ENCODE measurements at places on chromosomes 3 and 15.

DNA sequence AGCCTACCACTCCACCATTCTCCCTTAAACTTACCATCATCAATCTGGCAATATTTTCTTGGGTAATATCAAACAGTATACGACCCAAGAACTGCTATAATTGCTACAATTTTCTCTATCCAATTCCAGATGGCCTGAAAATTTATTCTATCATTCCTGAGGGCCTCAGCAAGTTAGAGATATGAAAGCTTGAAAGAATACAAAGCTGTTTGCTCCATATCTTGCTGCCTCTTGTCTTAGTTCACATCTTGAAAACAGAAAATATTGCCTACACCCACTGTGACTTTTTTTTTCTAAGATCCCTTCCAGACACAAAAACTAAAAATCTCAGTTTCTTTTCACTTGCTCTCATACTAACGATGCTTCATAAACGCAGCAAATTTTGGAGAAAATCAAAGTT is 898.9 kb downstream of the OTOL1 start:
- no peak for DNase-seq

DNA sequence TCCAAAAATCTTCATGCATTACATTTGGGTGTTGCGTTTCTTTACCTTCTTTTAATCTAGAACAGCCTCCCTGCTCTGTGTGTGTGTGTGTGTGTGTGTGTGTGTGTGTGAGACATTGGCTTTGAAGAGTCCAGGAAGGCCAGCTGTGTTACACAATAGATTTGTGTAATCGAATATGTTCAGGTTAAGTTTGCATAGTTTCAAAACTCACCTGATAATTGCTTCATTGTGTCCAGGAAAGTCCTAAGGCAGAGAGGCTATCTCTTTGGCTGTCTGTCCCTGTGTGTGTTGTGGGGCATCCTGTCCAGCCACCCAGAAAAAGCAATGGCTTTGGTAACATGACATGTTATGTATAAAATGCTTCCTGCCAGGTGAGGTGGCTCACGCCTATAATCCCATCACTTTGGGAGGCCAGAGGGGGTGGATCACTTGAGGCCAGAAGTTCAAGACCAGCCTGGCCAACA is 37.5 kb downstream of the ZNF710 start:
- DNase-seq = no peak

GRCh38 chr15:75112278-75112847 is 89.0 kb downstream of the PPCDC start:
- DNase-seq = no peak

GRCh38 chr15:76566276-76566675 is 229.7 kb downstream of the ISL2 start:
- DNase-seq = no peak

DNA sequence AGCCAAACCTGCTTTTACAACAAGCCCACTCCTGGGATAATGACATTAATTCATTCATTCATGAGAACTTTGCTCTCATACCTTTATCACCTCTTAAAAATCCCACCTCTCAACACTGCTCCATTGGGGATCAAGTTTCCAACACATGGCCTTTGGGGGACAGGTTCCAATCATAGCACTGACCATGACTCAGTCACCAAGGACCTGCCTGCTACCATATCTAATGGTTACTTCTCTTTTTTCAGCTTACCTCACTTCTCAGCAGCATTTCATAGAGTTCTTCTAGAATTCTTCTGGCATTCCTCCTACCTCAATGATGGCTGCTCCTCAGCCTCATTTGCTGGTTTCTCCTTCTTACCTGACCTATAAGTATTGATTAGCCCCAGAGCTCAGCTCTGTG is 36.9 kb upstream of the RYK start:
- no peak for DNase-seq

GRCh38 chr3:187823746-187824145 is 78.5 kb upstream of the BCL6 start:
- no peak for DNase-seq

GRCh38 chr3:184305577-184305976 is 6.5 kb downstream of the PSMD2 start:
- DNase-seq = peak; percentile 57

DNA sequence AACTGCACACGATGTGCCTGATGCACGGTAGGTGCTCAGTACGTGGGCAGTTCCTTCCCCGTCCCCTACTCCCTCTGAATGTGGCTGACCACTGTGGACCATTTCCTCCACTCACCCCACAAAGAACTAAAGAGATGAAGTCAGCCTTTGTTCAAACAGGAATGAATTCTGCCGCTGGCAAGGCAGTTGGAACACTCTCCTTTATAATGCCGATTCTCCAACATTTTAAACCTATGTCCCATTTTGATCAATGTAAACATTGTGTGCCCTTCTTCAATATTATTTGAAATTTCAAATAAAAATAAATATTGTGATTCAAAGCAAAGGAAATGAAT is 57.5 kb upstream of the MEF2A start:
- DNase-seq = no peak

- peak; percentile 61 for DNase-seq
Measured at GRCh38 chr3:160921020-160921635, 165.1 kb downstream of the PPM1L start.

DNA sequence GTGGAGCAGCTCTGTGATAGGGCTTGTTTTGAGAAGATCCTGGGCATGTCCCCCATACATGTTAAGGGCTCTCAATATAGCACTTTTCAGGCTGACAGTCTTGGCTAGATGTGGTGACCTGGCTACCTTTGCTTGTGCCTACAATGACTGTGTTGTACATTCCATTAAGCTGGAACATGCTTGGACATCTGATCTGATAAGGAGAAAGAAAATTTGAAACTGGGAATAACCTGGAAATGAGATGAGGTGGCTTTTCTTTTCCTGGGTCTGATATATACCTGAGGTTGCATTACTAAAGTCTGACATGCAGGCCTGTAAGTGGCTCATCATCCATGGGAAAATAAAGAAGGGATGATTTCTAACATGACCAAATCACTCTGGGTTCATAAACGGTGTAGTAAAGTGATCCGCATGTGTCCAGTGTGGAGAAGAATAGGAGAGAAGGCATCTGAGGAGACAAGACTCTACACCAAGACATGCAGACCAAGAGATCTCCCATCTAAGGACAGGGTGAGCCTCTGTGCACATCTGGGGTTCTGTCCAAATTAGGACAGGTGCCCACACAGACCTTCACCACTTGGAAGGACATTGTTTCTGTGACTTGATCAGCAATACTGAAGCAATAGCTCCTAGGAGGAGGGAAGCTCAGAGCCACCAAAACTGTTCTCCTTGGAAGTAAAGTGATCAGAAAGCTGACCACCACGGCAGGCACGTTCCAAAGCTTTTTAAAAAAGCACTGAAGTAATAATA is 62.0 kb downstream of the KLHL6 start:
- DNase-seq = no peak

Data from NAMALWA (cell line).